A549 treated with Mapracorat at 1 μM for 4 hours (cell line): ENCODE measurements at places on chromosomes 2 and 18. TPM values are rescaled to one million over a fixed set of nuclear protein-coding genes. Genes with fewer than 3 reads are reported as not detected.

STPG4 gene
- not detected in 5 replicates for total RNA-seq

TSPYL6 gene
- not detected in 5 replicates for total RNA-seq

HOXD8 gene
- total RNA-seq, result 4.6 to 6.0 TPM (median 5.6 TPM) in 5 replicates

CDH2 gene
- total RNA-seq, result 33.8 to 49.4 TPM (median 45.3 TPM) in 5 replicates
